ENCODE measurements at places on chromosomes 6 and 20.

- DNase-seq, result no peak
Observed at GRCh38 chr20:51961964-51962761, 159.8 kb upstream of the SALL4 start.

- DNase-seq, result no peak
Observed at GRCh38 chr6:149441740-149442139, 41.7 kb downstream of the SUMO4 start.

- DNase-seq, result no peak
Observed at GRCh38 chr6:158686791-158687381, 37.0 kb downstream of the SYTL3 start.

DNA sequence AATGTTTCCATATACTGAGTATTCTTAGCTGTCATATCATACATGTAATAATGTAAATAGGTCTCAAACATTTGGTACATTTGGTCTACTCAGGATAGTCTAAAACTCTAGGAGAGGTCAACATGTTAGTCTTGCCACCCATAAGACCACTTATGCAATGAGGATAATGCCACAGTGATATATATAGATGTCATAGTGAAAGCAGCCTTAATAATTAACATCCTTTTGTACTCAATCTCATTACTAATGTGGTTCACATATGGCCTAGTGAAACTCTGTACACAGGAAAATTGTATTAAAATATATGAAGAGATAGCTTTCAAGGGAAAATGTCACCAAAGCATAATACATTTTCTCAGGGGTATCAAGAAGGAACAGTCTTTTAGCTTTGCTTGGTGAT is 577.9 kb downstream of the TFAP2B start:
- no peak for DNase-seq

- DNase-seq, result no peak
Observed at GRCh38 chr6:5550631-5551030, 289.3 kb downstream of the FARS2 start.

DNA sequence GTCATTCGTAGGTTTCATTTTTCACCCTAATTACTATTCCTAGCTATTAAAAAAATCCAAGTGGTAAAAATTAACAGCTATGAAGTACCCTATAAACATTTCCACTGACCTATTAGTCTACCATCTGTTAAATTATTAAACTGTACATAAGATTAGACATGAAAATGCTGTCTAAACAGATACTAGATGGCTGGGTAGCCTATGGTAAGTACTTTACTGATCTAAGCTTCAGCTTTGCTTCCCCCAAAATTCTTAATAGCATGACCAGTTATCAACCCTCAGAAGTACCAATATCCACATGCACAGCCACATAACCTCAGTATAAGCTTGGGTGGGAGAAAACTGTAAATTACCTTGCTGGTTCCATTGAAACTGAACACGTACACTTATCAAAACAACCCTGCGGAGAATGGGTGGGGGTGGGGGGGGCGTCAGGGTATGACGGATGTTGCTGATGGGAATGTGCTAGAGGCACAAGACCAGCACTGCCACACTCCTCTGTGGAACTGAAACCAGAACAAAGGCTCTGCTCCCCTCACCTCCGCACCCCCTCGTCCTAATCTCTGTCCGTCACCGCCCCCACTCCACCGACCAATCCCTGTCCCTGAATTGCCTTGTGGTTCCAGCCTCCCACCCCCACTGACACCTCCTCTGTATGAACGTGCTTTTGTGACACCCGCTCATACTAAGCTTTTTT is 45.3 kb downstream of the B4GALT5 start:
- DNase-seq, result peak; percentile 5

GRCh38 chr6:120816794-120817193 is 517.5 kb downstream of the TBC1D32 start:
- no peak for DNase-seq

- no peak for DNase-seq
Observed at GRCh38 chr6:157065366-157065765, 258.0 kb downstream of the TMEM242 start.

DNA sequence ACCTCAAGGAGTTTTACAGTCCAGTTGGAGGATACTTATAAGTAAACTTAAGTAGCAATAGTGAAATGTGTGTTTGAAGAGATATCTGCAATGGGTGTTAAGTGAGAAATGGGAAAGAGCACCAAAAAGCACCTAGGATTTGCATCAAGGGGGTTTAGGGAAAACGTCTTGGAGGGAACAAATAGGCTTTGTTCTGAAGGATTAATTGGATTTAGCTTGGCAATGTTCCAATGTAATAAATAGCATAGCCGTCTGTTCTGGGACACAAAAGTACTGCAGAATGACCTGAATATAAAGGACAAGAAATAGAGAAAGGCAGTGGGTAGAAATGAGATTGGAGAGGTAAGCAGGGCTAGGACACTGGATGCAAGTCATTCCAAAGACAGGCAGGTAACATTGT is 2.8 kb upstream of the MYO6 start:
- no peak for DNase-seq

- DNase-seq, result no peak
Observed at GRCh38 chr6:157019733-157020132, 242.6 kb downstream of the ARID1B start.

GRCh38 chr6:6560909-6561308 is 27.6 kb upstream of the LY86 start:
- DNase-seq, result no peak

- DNase-seq, result no peak
Observed at GRCh38 chr20:17882065-17882833, 86.3 kb downstream of the SNX5 start.

GRCh38 chr6:76043690-76044089 is 28.8 kb downstream of the IMPG1 start:
- no peak for DNase-seq

DNA sequence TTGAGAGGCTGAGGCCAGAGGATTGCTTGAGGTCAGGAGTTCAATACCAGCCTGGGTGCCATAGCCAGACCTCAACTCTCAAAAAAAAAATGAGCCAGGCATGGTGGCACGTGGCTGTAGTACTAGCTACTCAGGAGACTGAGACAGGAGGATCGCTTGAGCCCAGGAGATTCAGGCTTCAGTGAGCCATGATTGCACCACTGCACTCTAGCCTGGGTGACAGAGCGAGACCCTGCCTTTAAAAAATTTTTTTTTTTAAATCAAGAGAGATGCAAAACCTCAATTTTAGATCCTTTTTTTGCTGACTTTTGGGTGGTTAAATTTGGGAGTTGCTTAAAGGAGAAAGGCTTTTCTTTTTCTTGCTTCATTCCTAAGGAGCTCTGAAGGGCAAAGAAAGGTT is 70.9 kb downstream of the DHX35 start:
- DNase-seq, result no peak

- no peak for DNase-seq
Observed at GRCh38 chr20:45344168-45344860, 3.9 kb downstream of the SDC4 start.

DNA sequence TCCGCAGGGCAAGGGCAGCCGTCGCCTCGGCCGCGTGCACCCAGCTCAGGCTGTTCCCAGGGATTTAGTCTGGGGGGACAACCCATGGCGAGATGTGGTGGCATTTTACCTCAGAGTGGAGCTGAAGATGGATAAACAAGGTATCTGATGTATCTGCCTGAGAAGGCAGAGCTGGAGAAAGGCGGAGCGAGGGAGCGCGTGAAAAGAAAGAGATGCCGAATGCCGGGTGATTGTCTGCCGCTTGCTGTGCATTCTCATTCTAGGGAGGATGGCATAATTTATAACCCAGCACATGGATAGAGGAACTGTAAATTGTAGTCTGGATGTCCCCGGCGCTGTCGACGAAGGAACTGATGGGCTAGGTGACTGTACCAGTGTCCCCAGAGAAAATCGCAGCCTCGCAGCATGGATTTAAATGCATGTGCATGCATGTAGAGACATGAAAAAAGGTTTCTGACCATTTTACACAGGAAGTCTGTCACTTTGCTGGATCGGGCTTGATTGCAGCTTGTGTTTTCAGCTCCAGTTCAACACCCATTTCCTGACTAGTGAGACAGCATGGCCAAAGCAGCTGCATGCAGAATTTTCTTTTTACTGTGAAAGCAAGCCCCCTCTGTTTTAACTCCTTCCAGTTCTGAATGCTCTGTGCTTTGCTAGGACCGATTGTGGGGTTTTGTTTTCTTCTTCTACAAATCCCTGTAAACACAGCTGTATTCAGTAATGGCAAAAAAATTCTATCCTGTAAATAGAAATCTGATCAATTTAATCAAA is 149.7 kb downstream of the PRL start:
- DNase-seq, result no peak

DNA sequence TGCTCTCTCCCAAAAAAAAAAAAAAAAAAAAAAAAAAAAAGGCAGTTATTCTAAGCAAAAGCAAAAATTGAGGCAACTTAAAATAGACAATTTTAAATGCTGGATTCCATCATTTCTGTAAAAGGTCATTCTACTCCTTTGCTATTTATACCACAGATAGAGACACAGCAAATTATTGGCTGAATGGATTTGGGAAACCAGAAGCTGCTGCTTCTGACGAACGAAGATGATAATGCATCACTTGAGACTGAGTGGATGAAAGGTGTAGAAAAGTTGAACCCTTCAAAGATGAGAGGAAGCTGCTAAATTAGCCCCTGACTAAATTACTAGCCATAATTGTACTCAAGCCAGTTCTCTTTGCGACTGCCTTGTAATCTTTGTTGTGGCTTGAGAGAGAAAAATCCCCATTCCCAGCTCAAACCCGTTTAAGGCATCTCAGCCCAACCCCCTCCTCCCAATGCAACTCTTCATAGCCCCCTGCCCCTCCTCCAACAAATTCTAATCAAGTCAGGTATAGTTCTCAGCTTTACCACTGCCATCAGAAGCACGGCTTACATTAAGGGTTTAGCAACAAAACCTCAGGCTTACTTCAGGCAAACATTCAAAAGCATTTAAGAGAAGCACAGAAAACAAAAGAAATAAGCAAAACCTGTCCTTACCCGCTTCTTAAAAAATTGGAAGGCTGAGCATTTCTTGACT is 1.0 kb downstream of the SGK1 start:
- DNase-seq, result no peak

All from stimulated activated CD4-positive, alpha-beta T cell treated with anti-CD3 and anti-CD28 coated beads, Interleukin-1b, Interleukin-23, amount 100 ng/mL, for 1 hour (primary cell).